ENCODE measurements at places on chromosomes 1 and 21.

- no peak for DNase-seq
These were observed 39.4 kb downstream of the HSF2BP start for GRCh38 chr21:43619856-43620255.

DNA sequence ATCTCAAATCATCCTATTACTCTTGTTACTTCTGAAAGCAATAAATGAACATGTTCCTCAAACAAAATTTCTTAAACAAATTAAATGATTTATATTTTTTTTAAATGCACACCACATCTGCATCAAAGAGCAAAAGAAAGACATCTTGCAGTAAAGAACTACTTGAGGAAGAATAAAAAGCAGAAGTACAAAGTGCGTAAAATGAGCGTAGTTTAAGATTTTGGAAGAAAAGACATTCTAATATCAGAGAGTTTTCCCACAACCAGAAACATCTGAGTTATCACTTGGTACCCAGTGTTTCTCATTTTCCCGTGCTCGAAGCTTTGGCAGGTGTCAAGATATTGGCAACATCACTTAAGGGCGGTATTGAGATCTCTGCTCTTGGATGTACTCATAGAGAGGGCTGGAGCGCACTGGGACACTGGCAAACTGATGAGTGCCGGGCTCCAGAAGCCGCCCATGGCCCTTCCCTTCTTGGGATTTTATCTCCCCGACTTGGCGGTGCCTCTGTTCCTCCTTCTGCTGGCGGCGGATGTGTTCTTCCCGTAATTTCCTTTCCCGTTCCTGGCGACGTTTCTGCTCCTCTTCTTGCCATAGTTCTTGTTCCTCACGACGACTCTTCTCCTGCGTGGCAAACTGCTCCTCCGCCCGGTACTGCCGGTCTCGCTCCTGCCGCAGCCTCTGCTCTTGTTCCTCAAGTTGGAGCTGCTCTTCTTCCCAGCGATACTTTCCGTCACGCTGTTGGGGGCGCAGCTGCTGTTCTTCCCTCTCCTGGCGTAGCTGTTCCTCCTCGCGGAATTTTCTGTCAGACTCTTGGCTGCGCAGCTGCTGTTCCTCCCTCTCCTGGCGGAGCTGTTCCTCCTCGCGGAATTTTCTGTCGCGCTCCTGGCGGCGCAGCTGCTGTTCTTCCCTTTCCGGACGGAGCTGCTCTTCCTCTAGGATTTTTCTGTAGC lies 7.9 kb downstream of the TCHH start:
- peak; percentile 4 for DNase-seq

DNA sequence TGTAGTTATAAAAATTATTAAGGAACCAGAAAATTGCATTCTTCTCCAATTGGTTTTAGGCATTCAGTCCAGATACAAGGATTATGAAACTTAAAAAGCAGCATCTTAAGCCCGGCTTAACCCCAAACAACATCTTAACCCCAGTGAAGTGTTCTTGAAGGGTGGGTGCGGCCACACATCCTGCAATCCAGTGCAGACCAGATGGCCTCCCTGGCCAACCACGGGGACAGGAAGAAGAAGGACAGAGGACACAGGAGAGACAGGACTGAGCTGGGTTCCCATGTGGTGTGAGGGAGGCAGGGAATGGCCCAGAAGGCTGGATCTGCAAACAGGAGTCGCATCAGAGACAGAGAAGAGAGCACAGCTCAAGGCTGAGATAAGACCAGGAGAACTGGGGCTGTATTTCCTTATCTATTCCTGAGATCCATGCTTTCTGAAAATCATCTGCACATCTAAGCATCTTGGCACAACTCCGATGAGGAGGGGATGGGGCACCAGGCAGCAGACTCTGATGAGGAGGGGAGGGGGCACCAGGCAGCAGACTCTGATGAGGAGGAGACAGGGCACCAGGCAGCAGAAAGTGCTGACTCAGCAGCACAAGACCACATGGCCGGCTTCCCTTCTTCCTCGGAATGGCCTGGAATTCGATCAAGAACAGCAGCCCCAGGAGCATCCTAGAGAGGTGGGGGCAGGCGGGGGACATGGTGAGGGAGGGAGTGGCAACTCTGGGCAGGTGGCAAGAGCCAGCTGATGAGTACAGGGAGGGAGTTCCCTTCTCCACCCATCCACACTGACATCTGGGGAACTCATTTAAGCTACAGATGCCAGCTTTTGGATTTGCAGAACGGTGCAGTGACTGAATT lies 26.6 kb downstream of the ABCG1 start:
- no peak for DNase-seq

- DNase-seq, result no peak
These were observed 602.8 kb downstream of the BRINP3 start for GRCh38 chr1:189874715-189875435.

DNA sequence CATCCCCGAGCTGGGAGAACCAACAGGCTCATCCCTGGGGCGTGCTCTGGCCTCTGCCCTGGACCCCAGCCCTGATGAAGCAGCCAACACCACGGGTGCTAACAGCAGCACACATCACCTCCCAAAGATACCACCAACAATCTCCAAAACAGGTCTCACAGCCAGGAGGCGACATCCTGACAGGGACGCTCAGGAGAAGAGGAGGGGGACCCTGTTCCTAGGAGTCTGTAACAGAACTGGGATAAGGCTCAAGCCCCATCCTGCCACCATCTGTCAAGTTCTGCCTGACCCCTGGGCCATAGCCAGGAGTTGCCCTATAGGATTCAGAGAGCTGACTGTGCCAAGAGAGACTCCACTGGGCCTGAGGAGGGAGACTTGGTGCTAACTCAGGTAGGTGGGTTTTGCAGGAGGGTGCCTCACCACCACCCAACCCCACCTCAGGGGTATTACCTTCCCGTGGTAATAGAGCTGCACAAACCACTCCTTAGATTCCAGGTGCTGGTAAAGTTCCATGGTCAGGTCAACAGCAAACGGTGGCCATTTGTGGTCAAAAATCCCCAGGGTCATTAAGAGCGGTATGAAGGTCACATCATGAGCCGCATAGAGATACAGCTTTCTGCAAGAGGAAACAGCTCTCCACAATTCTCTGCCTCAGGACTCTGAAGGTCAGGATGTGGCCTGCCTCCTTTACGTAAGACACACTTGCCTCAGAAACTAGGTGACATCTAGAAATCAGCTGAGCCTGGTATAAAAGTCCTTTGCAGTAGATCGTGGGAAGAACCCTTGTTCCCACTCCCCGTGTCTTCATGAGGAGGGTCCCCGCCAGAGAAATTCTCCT lies 22.3 kb downstream of the ACP6 start:
- DNase-seq, result peak; percentile 55

DNA sequence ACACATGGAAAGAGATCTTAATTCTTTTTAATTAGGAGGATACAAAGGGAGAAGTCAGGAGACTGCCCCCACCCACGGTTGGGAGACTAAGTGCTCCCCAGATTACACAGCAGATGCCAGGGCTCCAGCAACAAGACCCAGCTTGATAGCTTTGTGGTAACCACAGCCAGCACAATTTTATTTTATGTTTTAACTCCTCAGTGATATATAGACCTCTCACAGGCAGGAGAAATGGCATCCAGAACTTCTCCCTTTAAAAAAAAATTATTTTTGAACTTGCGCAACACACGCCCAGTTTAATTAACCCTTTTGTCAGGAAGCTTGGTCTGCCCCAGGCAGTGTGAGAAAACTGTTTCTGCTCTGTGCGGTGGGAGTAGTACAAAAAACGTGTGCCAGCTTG lies 62.6 kb upstream of the ACOT11 start:
- DNase-seq, result no peak

- DNase-seq, result peak; percentile 31
These were observed 59.6 kb downstream of the VPS26C start for GRCh38 chr21:37207441-37208009.

DNA sequence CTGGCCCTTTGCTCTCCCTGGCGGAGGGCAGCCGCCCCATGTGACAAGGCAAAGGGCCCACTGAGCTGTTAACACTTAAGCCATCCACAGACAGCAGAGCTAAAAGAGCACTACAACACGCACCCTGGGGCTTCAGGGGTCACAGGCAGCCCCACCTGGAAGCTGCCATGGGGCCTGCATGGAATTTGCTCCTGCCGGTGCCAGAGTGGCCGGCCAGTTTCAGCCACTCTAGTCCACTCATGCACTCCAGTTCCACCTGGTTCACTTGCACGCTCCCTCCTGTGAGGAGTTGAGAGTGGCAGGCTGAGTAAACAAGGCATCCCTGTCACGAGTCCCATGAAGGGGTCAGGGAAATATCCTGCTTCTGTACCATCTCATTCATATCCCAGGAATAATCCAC lies 55.3 kb downstream of the RIMS3 start:
- no peak for DNase-seq

- DNase-seq, result no peak
These were observed 5.8 kb upstream of the RUNX3 start for GRCh38 chr1:24935615-24936484.

- DNase-seq, result no peak
These were observed 13.7 kb upstream of the ZNF691 start for GRCh38 chr1:42832641-42833240.

DNA sequence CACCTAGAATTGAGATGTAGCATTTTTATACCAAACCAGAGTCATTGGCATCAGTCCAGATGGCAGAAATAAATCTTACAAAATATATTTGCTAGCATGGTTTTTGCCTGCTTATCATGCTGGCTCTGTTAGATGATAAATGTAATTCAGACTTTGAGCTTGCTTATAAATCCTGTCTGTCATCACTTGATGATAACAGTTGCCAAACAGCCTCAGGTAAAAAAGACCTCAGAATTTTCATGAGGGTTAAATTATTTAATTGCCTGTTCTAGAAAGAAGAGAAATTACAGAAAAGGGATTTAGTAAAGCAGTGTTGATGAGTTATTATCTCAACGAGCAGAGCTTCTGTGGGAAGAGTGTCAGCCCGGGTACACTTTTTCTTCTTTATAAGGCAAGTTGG lies 83.3 kb downstream of the FNBP1L start:
- no peak for DNase-seq

DNA sequence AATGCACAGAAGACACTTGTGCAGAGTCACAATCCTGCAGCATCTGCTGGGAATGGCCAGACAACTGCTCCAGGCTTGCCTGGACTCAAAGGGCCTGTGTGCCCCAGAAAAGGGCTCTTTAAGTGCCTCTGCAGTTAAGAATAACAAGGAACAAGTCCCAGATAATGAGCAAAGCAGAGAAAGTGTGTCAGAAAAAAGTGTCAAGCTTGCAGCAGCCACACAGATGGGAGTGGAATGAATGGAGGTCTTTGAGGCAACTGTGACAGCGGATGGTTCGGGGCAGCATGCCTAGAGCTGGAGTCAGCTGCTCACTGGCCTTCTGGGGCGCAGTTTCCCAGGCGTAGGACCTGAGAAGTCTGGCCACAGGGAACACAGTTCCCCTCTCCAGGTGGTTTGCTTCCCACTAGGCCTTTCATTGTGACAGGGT lies 5.1 kb downstream of the PARP1 start:
- no peak for DNase-seq

DNA sequence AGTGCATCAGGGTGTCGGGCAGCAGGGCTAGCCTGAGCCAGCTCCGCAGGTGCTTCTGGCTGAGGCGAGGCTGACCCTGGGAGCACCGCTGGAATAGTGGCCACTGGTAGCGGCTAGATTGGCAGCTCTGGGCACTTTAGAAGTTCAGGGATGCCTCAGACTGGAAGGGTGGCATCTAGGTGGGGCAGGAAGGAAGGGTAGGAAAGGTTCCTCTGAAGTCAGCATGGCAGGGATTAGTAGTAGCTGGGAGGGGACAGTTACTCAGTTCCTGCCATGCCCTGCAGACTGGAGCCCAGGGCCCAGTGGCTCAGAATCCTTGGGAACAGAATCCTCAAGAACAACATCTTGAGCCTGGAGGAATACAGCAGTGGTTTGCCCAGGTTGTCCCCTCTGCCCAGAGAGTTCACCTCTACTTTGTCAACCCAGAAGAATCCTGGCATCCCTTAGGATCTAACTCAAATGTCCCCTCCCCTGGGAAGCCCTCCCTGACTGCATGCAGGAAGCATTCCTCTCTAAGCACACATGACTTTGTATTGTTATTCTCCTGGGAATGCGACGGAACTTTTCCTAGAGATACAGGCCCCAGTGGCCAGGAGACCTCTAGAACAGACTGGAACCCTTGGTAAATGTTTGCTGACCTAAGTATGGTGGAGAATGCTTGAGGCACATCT lies 39.5 kb upstream of the BCAR3 start:
- no peak for DNase-seq

GRCh38 chr1:166999075-166999474 lies 10.0 kb downstream of the MAEL start:
- no peak for DNase-seq

- no peak for DNase-seq
These were observed 457.4 kb downstream of the SIPA1L2 start for GRCh38 chr1:232172563-232172962.

DNA sequence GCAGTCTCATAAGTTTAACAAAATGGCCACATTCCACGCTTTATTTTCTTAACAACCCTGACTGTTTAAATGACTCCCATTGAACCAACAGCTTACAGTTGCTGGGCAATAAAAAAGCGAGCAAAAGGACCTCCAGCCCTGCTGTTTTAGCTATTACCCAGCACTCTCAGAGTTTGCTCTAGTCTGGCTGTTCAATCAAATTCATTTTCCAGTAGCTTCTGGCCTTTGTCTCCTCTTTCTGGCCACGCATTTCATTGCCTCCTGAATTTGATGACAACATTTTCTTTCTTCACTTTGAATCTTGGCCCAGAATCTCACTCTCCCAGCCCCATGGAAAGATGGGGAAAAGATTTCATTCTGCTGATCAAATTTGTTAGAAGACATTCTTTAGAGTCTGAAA lies 44.1 kb upstream of the DOCK7 start:
- no peak for DNase-seq

- DNase-seq, result no peak
These were observed 4.4 kb downstream of the DVL1 start for GRCh38 chr1:1344655-1345361.

GRCh38 chr1:20739225-20739624 lies 6.7 kb upstream of the SH2D5 start:
- DNase-seq, result no peak

DNA sequence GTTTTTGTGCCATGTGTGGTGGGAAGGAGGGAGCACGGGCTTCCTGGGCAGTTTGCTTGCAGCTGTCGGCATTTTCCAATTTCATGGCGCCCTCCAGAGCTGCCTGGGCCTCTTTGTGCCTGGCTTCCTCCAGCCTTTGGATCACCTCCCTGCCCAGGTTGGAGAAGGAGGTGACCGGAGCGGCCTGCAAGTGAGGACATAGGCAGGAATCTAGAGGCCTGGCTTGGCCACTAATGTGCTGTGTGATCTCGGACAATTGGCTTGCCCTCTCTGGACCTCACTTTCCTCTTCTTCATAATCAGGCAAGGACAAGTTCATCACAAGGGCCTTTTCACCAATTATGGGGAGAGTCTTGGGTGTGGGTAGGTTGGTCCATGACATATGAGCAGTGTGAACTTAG lies 245.1 kb downstream of the MATN1 start:
- DNase-seq, result no peak

DNA sequence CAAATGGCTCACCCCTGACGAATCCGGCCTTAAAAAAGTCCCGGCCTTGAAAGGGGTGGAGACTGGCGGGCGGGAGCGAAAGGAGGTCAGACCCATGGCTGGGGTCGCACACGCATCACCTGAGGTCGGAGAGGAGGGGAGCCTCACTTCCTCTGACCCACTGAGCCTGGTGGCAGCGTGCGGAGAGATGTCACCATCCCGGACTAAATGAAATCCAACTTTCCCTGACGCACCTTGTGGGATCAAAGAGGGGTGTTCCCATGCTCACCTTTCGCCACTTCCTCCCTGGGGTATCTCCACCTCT lies 709 bp upstream of the SLC41A1 start:
- no peak for DNase-seq

- DNase-seq, result no peak
These were observed 57.1 kb downstream of the TMEM53 start for GRCh38 chr1:44616991-44617702.

- no peak for DNase-seq
These were observed 17.3 kb downstream of the GLUL start for GRCh38 chr1:182374101-182374834.

- no peak for DNase-seq
These were observed 80.9 kb downstream of the ATP1A1 start for GRCh38 chr1:116453906-116454305.
